ENCODE measurements at places on chromosomes 4 and X. TPM values are rescaled to one million over a fixed set of nuclear protein-coding genes. Genes with fewer than 3 reads are reported as not detected.

DNA sequence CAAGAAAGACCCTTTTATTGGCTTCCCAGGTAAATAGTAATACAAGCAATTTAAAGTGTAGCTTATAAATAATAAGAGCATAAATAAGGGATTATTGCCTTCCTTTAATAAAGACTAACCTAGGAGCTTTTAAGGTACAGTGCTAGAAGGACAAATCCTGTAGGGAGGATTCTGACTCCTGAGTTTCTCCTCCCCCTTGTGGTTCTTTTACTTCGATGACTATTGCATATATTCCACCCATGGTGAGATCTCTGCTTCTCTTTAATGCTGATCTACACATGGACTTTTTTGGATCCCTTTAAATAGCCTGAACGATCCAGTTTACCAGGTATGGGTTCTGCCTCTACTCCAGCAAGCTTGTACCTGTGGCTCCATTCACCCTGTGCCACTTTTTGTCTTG is 2.5 kb downstream of the GALNT7 start:
- DNase-seq = no peak

- no peak for DNase-seq
Observed at GRCh38 chrX:150405006-150405405, 41.9 kb downstream of the MAMLD1 start.

DNA sequence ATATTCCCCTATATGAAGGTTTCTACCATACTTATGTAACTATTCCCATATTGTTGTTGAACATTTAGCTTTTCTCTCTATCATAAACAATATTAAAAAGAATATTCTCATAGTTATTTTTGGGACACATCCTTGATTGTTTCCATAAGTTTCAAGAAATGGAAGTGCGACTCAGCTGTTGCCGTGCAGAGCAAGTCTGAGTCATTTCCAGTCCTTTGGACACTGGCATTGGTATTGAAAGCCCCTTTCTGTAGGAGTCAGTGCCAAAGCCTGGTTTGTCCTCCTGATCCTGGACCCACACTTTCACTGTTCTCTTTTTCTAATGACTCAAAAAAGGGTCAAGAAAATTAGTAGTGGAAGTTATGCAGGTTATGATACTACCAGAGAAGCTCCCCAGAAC is 108.3 kb upstream of the DIAPH2 start:
- DNase-seq = no peak

DNA sequence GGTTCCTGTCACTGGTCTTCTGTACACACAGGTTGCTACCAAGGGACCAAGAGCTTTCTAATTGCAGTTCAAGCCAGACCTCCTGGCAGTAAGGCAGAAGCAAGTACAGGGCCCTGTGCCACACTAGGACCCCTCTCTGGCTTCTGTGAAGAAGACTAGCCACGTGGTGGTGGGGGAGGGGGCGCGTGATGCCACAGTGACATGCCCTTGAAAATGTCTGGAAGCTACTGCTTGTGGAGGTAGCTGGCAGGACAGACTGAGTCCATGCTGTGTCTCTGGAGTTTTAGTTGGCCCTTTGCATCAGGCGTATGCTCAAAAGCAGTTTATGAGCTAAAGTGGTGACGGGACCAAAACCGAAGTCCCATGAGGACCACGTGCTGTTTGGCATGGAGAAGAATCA is 50.9 kb downstream of the RTL5 start:
- DNase-seq = no peak

- no peak for DNase-seq
Observed at GRCh38 chr4:26055855-26056254, 141.8 kb downstream of the SMIM20 start.

- no peak for DNase-seq
Observed at GRCh38 chr4:80343887-80344286, 8.4 kb downstream of the CFAP299 start.

DNA sequence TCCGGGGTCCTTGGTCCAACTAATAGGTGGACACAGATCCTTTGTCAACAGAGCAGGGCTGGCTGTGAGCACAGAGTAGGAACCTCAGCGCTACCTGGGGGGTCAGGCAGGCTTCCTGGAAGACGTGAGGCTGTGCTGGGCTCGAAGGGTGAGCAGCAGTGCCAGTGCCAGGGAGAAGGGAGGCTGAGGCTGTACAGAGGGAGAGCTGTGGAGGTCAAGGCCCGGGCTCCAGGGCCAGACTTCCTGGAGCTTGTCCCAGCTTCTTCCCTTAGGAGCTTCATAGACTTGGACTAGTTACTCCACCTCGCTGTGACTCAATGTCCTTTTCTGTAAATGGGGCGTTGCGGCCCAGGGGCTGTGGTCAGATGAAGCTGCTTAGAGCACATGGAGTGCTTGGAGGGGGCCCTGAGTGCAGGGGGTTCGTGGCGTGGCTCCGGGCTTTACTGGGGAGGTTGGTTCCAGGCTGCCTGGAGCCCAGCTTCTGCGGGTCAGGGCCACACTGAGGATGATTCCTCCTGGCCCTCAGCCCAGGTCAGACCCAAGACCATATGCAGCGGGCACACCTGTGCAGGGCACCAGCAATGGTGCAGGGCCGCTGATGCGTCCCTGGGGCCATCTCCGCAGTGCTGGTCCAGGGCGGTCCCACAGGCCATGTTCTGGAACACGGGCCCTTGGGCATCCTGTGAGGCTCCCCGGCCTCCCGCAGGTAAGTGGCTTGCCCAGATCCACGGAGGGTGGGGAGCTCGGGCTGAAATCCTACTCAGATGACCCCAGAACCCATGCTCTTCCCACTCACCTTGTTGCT is 98.1 kb downstream of the DCTD start:
- no peak for DNase-seq

Gene BRS3
- 0.10 TPM for total RNA-seq

Gene CYP2U1
- total RNA-seq = 7.8 TPM

All from type B pancreatic cell (in vitro differentiated cells).